Activated CD4-positive, alpha-beta memory T cell treated with anti-CD3 and anti-CD28 coated beads for 36 hours (primary cell): ENCODE measurements at places on chromosomes 5 and 9. TPM values are rescaled to one million over a fixed set of nuclear protein-coding genes. Genes with fewer than 3 reads are reported as not detected.

DNA sequence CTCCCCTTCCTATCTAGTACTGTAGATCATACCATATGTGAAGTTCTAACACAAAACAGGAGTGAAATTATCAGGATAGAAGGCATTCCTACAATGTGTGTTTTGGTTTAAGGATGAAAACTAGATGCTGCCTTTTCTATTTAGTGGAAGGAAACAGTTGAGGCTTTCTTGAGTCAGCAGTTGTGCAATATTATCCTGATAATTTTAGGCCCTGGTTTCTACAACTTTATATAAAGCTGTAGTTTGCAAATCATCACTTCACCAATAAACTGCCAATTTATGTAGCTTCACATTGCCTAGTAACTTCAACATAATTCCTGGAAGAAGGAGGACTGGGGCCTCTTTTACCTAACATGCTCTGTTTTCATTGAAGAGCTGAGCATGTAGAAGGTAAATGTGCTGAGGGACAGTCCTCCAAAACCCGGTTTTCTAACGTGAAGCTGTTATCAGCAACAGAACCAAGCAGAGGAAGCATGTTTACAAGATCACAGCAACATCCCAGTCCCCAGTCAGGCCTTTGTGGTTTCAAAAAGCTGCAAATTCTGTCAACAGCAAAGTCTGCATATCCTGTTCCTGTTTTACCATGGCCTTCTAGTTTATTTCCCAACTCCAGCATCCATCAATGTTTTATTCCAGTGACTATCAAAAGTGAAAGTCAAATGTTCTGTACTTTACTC lies 513.4 kb upstream of the MEF2C start:
- no peak for DNase-seq

GRCh38 chr9:115141612-115142011 lies 23.7 kb upstream of the TNC start:
- DNase-seq: no peak

DNA sequence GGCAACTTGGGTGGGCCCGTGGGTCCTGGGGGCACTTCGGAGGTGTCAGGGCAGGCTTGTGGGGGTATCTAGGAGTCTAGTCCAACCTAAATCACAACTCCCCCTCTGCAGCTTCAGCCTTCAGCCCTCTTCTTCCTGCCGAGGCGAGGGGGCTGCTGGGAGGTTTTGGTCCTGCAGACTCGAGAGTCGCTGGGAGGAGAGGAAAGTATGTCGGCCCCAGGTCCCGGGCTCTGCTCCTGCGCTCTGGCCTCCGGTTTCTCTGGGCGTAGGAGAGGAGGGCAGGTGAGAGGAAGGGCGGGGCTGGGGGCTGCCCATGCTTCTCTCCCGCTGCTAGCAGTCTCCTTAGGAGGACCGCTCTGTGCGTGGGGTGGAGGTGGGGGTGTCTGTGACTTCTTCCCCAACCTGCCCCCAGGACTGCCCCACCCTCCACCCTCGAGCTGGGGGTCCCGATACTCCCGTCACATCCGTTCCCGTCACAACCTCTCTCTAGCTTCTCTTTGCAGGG lies 139.8 kb upstream of the COL5A1 start:
- DNase-seq: no peak

DNA sequence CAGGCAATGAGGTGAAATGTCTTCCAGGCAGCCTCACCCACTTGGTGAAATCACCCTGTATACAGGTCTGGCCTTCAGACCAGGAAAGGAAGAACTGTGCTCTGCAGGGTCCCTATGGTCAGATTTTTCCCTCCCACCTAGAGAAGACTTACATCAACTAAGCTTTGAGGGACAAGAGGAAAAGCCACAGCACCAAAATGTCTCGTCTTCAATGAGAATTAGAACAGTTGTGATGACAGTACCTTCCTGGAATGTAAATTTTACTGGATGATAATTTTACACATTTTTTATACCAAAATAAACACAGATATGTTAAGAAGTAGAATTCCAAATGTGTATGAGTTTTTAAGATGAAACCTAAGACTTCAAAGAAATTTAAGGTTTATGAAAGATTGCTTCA lies 283.9 kb downstream of the SPOCK1 start:
- no peak for DNase-seq

The NIPAL4 gene
- 2.9 TPM for total RNA-seq

The CACNA1B gene
- 0.02 TPM for total RNA-seq
